Stimulated activated CD4-positive, alpha-beta T cell treated with anti-CD3 and anti-CD28 coated beads, Interleukin-1b, Interleukin-23, amount 100 ng/mL, for 24 hours (primary cell): ENCODE measurements at places on chromosomes 2 and 18.

DNA sequence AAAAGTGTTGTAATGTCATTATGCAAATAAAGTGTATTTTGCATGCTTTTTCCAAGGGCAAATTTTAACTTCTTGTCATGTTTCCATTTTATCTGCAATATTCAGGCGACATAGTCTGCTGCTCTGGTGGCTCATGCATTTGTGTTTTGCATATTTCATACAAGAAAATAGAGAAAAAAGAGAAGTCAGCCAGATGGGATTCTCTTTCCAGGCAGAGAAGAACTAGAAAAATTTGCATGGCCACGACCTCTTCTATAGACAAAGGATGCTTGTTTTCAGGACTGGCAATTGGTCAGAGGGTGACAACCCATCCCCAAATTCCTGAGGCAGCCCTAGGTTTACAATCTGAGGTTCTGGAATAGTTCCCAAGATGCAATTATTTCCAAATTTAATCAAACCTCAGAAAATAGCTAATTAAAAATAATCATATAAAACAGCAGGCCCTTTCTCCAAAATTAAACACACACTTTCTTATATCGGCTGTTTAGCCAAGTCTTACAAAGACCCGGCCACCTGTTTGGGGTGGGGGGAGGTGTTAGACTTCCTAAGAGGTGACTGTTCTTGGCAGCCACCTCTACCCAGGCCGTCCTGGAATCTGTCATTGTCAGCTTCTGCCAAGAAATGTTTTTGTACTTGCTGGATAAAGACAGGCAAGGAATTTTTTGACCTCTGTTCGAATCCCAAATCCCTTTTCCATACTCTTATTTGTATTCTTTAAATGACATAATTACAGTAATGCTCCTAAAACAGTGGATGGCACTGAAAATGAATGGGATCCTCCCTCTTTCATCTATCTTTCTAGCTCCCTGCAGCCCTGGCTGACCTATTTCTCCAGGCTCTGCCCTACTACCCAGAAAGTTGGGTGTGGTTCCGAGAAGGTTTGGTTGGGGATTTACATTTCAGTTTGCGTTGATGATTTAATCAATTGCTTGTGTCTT, 20.8 kb upstream of the SOS1 start:
- no peak for DNase-seq

- DNase-seq, result no peak
These were observed 148.6 kb upstream of the MAP3K20 start for GRCh38 chr2:172926785-172927640.

GRCh38 chr18:61860302-61860701, 32.5 kb downstream of the RNF152 start:
- DNase-seq, result no peak

DNA sequence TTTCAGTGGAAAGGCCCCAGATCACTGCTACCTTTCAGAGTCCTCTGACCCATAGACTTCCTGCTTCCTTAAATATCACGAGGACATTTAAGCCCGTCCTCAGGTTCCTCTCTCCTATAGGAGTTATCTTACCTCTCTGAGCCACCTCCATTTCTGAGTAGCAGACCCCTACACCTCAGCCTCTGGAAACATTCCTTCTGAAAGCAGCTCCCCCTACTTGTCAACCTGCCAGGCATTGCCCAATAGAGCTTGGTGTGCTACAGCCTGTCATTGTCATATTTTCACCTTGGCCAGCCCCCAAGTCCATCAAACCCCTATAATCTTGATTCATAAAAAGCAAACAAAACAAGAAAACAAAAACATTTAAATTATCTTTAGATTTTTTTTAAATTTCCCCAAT, 717.9 kb upstream of the SLC8A1 start:
- no peak for DNase-seq
